Right ventricle myocardium superior (tissue), 1 donor: ENCODE measurements at places on chromosomes 7 and 10. TPM values are rescaled to one million over a fixed set of nuclear protein-coding genes. Genes with fewer than 3 reads are reported as not detected.

- peak; percentile 79 for DNase-seq
Measured at GRCh38 chr10:43407148-43407575, 1.8 kb downstream of the HNRNPF start.

The FXYD4 gene
- not detected for total RNA-seq

DNA sequence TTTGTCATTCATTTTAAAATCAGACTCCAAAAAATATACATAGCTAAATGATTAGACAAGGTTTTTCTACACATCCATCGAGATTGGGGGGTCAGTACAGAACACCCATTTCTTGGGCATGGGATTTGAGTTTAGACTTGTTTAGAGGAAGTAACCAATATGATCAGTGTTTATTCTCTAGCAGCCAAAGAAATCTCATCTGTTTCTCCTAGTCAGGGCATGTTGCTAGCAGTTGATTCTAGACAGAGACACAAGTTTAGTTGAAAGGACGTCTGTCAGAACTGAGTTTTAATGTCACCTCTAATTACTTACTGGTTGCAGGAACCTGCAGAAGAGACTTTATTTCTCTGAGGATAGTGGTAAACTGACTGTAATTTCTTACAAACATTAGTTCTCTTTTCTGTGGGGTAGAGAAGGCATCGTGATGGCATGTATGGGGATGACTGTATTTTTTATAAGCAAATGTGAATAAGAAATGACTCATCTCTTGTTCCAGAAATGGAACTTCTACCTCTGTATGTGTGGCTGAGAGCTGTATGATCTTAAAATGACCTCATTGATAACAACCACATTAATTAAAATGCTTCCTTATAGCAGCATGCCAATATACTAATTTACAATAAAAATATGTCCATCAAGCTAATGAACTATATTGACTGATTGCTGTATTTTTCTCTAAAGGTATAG is 30.6 kb upstream of the RHOBTB1 start:
- no peak for DNase-seq

GRCh38 chr7:95577137-95577536 is 19.2 kb downstream of the PDK4 start:
- no peak for DNase-seq

GRCh38 chr7:158963771-158964241 is 107.4 kb downstream of the DYNC2I1 start:
- DNase-seq, result no peak
